Small intestine (tissue), 16 donors: ENCODE measurements at places on chromosomes 2 and 18.

DNA sequence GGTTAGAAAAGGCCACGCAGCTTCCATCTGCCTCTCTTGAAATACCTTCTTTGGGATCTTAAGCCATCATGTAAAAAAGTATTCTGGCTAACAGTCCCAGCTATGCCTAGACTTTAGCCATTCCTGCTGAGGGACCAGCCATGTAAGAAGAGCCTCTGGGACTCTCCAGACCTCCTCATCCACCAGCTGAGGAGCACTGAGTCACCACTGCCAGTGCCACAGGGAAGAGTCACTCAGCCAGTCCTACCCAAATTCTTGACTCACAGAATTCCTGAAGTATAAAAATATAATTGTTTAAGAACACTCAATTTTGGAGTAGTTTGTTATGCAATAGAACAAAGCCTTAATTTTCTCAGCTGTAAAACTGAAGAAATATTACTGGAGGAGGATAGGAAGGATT, 436.7 kb downstream of the ZEB2 start:
- DNase-seq: no peak

DNA sequence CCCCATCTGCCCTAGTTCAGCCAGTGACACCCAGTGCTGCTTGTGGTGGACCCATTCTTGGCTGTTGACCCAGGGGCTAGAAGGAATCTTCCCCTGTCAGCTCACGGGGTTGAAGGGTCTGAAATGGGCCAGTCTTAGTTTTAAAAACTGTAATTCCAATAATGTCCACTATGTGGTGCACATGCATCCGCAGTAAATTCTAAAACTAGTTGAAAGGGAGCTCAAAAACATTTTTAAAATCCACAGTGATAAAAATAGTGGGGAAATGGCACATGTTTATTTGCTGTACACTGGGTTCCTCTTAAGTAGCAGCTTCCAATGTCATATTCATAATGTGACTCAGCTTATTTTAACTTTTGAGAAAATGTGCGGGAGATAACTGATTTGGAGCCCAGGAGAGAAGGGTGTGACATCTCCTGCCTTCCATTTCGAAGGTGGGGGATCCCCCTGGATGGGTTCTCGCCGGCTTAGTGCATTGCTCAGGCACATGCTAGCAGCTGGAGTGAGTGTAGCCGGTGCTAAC, 32.8 kb downstream of the GRHL1 start:
- peak; percentile 45 for DNase-seq

- no peak for DNase-seq
Observed at GRCh38 chr2:230347659-230348305, 20.8 kb downstream of the SP140L start.

GRCh38 chr2:175707322-175707721, 294.7 kb downstream of the LNPK start:
- DNase-seq: no peak

DNA sequence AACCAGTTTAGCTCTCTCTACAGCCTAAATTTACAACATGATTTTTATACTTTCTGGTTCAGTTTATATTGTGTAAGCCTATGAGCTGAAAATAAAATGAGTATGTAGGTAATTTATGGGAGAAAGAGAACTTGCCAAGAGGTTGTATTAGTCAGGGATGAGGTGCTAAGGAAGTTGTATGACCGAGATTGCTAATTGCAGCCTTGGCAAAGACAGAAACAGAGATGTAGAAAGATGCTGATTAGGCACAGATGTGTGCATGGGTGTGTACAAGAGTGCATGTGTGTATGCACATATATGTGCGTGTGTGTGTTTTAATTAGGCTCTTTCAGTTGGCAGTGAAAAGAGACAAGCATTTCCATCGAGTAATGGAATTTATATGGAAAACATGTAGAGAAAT, 213.9 kb downstream of the FBXO15 start:
- DNase-seq: no peak

- no peak for DNase-seq
Observed at GRCh38 chr2:240644859-240645301, 19.6 kb downstream of the GPR35 start.

GRCh38 chr2:150627526-150627925, 140.1 kb upstream of the RND3 start:
- DNase-seq: no peak

DNA sequence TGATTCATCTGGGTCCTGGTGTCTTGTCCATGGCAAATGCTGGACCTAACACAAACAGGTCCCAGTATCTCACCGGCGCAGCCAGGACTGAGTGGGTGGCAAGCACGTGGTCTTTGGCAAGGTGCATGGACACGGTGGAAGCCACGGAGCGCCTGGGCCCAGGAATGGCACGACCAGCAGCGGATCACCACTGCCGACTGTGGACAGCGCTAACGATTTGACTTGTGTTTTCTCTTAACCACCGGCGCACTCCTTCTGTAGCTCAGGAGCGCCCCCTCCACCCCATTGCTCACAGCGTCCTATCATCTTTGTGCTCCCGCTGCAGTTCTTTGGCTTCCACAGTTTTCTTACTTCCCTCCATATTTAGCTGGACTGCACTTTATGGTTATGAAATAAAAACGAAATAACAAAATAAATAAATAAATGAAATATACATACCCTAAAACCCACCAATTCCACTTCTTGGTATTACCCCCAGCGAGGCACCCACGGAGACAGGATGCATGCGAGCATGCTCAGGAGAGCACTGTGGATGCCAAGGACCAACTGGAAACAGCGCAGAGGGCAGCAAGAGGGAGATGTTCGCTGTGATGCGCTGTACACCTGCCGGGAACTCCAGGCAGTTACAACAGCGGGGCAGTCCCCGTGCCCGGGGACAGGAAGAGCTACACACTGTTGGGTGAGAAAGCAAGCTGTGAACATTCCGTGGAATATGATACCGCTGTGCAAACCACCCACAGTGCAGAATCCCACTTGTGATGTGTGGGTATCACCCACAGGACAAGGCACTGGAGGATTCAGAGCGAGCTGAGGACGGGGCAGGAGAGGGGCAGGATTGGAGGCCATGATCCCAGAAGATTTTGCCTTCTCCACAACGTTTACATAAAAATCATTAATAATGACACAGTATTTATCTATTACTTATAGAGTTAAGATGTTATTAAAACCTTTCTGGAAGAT, 7.0 kb upstream of the CIDEA start:
- no peak for DNase-seq

GRCh38 chr2:216285701-216286100, 86.6 kb downstream of the MARCHF4 start:
- no peak for DNase-seq

- DNase-seq: no peak
Observed at GRCh38 chr2:28666496-28667184, 85.0 kb upstream of the PPP1CB start.

DNA sequence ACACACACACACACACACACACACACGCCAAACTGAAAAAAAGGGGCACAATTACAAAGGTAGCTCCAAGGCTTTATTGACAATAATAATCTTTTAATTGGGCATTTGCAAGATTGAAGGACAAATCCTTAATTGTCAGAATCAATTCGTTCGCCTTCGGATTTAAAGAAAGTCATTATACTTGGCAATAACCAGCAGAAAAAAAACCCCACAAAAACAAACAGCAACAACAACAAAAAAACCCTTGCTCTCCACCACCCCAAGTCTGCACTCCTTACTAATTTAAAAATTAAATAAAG, 1.8 kb upstream of the HOXD8 start:
- no peak for DNase-seq

DNA sequence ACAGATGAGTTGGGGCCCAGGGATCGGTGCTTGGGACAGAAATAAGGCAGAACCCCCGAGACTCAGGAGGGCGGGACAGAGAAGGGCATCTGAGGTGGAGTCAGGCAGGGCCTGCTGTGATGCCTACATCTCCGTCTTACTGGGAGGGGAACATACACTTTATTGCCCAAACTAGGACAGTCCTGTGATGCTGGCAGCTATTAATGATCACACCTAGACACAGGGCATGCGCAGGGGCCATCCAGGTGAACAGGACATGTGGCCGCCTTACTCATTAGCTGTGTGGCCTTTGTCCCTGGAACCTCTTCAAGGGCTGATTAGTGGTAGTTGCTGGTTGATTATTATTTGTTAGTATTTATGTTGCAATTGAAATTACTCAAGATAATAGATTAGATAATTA, 33.2 kb downstream of the MLPH start:
- peak; percentile 98 for DNase-seq

DNA sequence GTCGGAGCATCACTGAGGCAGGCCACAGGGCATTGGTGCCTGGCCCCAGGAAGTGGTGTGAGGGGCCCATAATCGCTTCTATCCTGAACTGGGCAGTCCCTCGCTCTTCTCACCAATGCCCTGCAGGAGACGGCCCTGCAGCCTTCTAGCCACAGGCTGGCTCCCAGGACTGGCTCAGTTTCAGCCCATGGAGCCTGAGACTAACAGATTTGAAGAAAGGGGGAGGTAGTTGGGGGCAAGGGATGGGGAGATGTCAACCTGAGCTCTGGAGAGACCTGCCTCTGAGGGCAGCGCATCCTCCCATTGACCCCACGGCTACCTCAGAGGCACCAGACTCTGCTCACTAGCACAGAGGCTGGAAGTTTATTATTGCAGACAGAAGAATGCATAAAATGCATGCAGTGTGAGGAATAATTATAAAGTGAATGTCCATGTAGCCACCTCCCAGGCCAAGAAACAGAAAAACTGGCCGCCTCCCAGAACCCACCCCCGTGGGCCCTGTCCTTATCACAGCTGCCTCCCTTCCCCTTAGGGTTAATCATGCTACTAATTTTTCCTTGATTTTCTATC, 1.4 kb downstream of the TOGARAM2 start:
- no peak for DNase-seq

DNA sequence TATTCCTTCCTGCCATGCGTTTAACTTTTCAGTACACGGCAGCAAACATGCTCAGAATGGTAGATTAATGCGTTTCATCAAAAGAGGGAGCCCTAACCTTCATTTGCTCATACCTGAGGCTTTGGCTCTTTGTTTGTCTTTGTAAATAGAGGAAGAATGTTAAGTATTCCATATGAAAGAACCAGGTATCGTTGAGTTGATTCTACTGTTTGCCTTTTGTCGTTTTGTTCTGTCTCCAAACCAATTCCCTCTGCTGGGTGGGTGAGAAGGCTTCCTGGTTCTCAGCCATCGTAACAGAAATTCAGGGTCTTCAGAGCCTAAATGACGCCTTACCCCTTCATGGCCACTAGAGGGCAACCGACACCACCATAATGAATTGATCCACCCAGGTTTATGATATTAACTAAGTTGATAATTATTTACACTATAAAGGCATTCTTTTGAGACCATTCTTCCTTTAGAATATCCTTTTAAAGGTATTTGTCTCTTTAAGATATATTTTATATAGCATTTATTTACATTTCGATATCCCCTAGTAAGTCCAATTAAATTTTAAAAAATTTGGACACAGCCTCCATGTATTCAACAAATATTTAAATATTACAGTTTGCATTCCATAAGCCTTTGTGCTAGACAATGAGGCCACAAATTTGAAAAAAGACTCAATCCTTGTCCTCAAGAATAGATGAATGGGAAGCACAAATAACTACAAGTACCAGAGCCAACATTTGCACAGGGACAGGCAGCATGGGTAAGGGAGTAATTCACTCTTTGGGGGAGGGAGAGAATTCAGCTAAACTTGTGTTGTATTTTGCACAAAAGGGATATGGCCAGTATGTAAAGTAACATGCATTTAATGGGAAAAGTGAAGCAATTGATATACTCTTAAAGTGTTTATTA, 48.1 kb downstream of the TIMM21 start:
- peak; percentile 83 for DNase-seq

- no peak for DNase-seq
Observed at GRCh38 chr2:145026456-145027455, 506.8 kb upstream of the ZEB2 start.

DNA sequence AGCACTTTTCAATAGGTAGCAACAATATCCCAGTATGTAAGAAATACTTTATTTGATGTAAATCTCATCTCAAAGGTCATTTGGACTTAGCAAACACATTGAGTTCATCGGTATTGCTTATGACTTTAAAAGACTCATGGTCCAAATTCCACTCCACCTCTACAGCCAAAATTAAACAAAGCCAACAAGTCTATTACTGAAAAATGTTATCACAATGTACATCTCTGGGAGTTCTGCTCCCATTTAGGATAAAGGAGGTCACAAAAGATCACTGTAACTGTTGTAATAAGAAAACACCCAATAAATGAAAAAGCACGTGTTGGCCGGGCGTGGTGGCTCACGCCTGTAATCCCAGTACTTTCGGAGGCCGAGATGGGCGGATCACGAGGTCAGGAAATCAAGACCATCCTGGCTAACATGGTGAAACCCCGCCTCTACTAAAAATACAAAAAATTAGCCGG, 50.0 kb downstream of the ESCO1 start:
- DNase-seq: peak; percentile 15

DNA sequence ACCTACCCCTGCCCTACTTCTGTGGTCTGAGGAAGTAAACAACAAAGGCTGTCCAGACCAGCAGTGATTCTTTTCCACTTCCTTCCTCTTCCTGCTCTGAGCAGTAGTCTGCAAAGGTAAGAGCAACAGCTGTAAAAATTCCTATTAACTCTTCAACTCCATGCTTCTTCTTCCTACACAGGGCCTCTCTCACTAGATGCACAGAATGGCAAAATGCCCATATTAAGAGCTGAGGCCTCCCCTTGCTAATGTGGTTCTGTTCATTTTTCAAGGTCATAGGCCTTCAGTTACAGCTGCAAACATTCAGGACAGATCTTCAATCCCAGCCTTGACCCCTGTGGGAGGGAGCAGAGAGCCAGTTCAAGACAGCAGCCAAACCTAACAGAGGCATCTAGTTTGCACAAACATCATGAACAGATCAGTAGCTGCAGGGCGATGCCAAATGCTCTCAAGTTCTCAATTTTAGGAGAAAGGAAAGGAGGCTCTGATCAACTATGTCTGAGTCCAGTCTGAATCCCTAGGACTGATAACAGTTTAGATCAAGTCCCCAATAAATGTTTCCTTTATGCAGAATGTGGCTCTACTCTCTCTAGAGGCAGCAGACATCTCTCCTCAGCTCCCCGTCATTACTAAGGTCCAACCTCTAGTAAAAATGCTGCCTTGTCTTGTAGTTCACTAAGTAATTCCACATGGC, 20.9 kb downstream of the SLC40A1 start:
- DNase-seq: no peak

DNA sequence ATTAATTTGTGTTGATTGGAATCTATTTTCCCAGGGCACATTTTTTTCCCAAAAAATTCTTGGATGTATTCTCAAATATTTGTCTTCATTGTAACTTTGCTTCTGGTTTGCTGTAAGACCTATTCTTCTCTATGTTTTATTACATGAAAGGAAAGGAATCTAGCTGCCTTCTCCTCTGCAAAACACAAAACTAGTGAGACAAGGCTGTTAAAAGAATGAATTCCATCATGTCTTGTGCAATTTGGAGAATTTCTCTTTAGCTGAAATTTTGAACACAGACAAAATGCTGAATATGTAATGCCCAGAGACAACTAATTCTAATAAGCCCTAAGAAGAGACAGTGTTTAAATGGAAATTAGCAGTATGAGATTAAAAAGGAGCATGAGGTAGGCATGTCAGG, 275.9 kb downstream of the CDH20 start:
- no peak for DNase-seq

- peak; percentile 46 for DNase-seq
Observed at GRCh38 chr2:47558768-47559684, 156.1 kb downstream of the MSH2 start.
